SK-N-MC (cell line): ENCODE measurements at places on chromosomes 3 and 15.

DNA sequence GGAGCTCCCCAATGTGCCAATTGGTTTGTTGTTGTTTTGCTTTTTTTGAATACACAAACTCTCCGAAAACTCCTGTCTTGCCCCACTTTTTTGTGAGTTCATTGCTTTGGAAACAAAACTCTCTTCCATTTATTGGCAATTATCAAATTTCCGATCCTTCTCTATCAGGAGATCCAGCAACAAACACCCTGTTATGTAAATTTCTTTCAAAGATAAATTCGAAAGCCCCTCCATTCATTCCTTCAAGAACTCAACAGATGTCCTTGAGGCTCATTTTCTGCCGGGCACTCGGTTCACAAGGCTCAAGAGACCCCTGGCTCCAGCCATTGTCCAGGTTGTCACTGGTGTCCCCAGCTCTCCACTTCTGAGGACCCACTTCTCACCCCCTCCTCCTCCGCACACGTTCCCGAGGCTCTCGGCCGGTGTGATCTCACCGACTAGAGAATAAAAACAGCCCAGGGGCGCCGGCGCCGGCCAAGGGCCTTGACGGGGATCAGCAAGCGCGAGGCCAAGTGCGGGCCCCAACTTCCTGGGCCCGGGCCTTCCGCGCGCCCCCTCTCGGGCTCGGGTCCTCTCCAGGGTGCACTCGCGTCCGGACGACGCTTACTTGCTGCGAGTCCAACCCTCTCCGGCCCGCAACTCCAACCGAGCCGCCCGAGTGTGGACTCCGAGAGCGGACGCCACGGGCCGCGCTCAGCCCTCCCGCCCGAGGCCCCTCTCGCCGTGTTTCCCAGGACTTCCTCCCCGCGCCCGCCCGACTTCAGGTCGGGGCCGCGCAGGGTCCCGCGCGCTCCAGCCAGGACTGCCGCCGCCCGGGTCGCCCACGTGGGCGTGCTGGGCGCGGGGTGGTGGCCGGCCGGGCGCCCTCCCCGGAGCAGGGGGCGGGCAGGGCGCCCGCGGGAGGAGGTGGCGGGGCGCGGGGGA, 533 bp upstream of the SMAD3 start:
- no peak for DNase-seq

GRCh38 chr3:16249336-16249735, 15.4 kb downstream of the DPH3 start:
- DNase-seq, result no peak

- no peak for DNase-seq
Observed at GRCh38 chr3:120475722-120476377, 25.1 kb upstream of the FSTL1 start.

DNA sequence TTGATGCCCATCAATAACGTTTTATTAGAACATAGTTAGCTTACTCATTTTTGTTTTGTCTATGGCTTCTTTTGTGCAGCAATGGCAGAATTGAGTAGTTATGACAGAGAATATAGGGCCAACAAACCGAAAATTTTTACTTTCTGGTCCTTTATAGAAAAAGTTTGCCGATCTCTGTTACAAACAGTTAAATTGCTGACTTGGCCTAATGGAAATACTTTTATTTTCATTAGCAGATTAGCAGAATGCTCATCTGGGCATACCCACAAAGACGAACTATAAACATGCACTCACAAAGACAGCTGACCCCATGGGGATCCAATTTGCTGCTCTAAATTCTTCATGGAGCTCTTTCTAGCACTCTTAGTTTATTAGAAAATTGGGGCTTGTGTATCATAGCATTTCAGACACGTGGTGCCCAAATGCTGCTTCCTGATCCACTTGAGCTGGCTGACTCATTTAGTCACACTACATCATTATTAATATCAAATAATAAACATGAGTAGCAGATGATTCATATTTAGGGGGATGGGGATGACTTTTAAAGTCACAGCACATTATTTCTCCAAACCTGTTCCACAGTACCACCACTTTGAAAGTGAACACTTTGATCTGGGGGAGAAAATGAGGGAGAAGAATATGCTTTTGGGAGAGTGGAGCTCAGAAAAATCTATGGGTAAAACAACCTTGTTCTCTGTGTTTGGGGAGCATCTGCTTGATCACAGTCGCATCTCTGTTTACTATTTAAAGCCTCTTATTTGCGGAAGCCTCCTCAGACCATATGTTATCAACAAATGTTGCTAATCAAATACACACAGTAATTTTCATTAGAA, 228.1 kb upstream of the FEZF2 start:
- DNase-seq, result no peak

GRCh38 chr15:87569581-87569980, 687.0 kb downstream of the NTRK3 start:
- DNase-seq, result no peak

DNA sequence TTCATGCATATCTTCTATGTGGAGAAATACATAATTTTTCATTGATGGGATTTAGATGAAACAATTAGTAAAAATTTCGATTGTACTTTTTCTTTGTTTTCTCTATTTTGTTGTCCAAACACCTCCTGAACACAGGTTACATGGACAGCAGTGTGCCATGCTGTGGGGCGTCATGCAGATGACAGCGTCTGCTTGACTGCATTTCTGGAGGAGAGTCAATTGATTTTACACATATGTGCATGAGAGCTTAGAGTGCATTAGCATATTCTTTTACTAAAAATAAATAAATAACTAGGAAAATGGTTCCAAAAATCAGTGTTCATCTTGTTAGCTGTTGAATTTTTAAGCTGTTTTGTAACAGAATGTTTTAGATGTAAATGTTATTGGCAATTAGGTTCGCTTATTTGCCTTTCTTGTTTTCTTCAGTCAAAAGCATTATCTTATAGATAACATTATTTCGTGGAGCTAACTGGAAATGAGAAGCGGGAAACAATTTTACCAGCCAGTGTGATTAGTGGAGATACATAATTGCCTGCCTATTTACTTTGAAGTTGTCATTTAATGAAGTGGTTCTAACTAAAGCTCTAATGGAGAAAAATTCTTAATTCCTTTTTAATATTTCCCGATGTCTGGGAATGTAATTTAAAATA, 82.7 kb upstream of the VGLL3 start:
- no peak for DNase-seq

DNA sequence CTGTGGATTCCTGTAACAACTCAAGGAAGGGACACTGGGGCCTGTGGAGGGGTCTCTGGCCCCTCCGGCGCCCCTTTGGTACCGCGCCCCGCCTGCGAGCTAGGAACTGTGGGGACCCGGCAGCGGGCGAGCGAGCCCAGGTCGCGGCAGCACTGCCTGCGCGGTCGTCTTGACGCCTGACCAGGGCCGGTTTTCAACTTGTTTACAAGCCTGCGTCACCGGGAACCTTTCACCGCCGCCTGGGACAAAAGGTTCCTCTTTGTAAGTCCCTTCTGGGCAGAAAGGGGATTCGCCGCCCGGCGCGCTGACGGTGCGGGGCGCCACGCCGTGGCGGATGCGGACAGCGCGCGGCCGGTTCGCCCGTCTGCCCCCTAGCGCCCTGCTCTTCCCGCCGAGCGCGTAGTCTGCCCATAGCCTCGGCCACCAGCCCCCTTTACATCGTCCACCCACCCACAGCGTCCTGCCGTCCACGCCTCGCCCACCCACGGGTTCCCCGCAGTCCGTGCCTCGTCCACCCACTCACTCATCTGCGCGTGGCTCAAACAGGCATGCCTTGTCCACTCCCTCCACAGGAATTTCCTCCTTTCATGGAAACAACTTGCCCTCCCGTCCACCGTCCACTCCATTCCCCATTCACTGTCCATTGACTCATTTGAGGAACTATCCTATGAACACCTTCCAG, 5.5 kb upstream of the CFAP100 start:
- DNase-seq, result no peak
